ENCODE measurements at places on chromosomes 5 and 9. TPM values are rescaled to one million over a fixed set of nuclear protein-coding genes. Genes with fewer than 3 reads are reported as not detected.

- H3K4me3 ChIP-seq, result no peak overlapping the region
- peaks cover 16% of the 10 kb centered on the region for H3K4me1 ChIP-seq
- no peaks in the 10 kb centered on the region for H3K27me3 ChIP-seq
- no peaks in the 10 kb centered on the region for H3K36me3 ChIP-seq
- no peak for DNase-seq
These were observed 22.9 kb upstream of the ADAM19 start for GRCh38 chr5:157598350-157598936.

DNA sequence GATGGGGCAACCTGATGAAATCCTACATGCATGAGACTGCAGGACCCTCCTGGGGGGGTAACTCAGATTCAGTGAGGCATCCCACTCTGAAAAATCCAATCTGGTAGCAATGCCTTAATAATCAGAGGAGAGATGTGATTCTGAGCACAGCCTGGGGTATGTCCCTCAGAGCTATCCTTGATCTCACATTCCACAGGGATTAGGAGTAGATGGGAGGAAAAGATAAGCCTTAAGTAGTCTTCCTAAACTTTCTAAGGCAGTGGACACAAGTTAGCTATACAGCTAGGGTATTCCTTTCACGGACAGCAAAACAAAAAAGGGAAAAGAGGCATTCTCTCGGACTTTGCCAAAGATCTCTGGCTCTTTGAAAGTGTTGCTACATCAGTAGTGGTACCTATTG lies 3.9 kb upstream of the SPATA9 start:
- no peaks in the 10 kb centered on the region for H3K27me3 ChIP-seq
- no peak for DNase-seq
- H3K36me3 ChIP-seq, result no peaks in the 10 kb centered on the region
- H3K4me3 ChIP-seq, result no peak overlapping the region

BAG1 gene
- 30.1 TPM for polyA plus RNA-seq

DNA sequence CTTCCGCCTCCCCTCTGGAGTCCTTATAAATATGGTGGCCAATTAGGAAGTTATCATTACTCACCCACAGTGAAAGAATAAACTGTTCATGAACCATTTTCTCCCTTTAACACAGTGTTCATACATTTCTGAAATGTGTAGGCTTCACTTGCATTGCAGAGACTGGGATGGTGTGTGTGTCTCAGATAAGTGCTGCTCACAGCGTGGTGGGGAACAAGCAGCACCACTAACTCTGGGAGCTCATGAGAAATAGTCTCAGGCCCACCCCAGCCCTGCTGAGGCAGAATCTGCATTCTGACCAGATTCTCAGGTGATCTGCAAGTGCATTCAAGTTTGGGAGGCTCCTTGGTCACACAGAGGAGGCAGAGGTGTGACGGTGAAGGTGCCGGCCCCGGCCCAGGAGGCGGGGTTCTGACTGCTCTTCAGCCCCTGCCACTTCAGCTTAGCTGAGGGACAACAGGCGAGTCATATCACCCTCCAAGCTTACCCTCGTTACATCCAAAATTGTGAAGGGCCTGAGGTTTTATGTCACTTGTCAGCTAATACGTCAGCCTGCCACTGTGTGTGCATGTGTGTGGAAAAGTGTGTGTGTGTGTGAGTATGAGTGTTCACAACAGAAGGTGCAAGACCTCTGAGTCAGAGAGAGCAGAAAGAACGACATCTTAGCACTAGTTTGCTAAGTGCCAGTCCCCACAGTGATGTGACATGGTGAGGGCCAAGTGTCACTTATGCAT lies 34.7 kb downstream of the DAP start:
- no peaks in the 10 kb centered on the region for H3K27me3 ChIP-seq
- H3K4me1 ChIP-seq, result peaks cover 30% of the 10 kb centered on the region
- H3K27ac ChIP-seq, result no peak overlapping the region
- no peaks in the 10 kb centered on the region for H3K36me3 ChIP-seq
- no peak for DNase-seq

Measured in keratinocyte (primary cell).